ENCODE measurements at places on chromosomes 3 and 15.

- no peak for DNase-seq
Observed at GRCh38 chr3:140096037-140096436, 161.1 kb downstream of the CLSTN2 start.

DNA sequence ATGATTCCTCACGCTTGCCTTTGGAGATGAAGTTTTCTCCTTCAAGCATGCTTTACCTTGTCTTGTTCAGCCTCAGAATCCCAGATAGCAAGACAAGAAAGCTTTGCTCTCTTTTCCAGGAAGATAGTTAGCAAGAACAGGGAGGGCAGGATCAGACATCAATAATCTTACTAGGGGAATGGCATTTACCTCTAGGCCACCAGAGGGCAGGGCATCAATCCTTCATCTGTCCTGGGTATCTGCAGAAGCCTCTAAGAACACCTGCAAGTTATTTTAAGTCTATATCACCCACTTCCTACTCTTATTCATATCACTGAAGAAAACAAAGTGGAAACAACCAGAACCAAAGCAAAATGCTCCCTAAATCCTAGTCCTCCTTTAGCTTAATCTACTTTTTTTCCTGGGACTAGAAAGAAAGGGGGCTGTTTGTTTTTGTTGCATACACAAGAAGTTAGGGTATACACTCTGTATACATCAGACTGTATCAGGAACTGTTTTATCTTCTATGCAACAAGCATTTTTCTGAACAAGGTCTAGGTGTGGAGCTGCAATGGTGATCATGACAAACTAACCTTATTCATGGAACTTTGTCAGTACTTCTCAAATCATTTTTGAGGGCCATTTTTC, 862.5 kb downstream of the CADM2 start:
- no peak for DNase-seq

- DNase-seq = no peak
Observed at GRCh38 chr3:173744479-173744878, 346.9 kb downstream of the NLGN1 start.

DNA sequence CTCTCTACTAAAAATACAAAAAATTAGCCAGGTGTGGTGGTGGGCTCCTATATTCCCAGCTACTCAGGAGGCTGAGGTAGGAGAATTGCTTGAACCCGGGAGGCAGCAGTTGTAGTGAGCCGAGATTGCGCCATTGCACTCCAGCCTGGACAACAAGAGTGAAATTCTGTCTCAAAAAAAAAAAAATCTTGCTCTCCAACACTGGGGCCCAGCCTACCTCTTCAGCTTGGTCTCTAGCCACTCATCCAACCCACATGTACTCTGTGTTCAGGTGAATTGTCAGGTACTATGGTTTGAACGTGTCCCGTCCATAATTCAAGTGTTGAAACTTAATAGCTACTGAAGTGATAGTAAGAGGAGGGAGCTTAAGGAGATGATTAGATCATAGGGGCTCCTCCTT, 22.4 kb upstream of the RAB7A start:
- no peak for DNase-seq

GRCh38 chr3:36864180-36865053, 80.4 kb downstream of the TRANK1 start:
- no peak for DNase-seq

DNA sequence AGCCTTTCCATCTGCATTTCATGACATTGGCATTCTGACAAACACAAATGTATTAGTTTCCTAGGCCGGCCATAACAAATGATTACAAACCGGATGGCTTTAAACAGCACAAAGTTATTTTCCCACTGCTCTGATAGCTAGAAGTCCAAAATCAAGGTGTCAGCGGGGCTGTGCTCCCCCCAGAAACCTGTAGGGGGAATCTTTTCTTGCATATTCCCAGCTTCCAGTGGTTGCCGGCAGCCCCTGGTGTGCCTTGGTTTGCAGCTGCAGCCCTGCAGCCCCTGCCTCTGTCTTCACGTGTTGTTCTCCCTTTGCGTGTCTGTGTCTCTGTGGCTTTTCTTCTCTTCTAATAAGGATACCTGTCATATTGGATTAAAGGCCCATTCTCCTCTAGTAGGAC, 79.0 kb upstream of the CDV3 start:
- DNase-seq = no peak

DNA sequence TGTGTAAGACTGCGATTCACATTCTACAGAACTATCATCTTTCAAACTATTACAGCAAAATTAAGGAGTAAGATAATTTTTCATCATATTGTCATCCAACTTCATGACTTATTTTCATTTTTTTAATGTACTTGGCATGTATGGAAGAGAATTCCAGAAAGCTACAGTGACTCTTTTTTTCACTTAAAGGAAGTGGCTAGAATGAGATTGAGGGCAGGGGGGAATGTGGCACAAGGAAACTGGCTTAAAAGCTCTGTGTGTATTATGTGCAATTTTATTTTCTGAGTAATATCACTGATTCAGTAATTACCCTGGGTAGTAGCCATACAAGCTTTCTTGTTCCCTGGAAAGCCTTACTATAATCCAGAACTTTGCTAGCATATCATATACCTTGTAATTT, 94.6 kb downstream of the FILIP1L start:
- no peak for DNase-seq

DNA sequence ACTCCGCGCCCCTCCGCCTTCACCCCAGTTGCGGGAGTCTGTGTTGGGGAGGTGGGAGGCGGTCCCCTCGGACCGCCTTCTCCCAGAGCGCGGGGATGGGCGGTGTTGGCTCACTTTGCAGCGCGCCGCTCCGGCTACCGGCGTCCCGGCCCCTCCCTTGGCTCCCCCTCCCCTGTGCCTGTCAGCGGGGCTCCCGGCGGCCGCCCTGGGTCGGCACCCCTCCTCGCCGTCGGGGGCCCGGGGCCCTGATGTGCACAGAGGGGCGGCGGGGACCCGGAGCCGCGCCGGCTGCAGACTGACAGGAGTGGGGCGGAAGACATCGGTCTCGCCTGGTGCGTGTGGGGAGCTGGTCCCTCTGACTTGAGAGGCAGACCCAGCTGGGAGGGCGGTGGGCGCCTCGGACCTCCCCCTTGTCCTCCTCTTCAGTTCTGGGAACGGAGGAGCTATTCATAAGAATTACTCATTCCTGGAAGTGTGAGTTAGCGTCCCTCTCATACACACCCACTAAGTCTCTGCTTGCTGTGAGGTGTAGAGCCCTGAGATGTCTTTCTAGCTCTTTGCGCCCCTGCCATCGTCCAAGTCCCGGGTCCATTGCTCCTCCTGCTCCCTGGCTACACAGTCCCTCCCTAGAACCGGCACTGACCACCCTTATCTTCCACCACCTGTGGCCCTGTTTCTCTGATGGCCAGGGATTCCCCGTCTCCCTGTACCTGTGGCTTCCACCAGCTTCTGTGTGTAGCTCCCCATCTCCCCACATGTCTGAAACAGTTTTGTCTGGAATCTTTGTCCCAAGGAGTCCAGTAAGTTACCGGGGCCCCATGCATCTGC, 42.3 kb upstream of the ROPN1 start:
- DNase-seq = no peak

DNA sequence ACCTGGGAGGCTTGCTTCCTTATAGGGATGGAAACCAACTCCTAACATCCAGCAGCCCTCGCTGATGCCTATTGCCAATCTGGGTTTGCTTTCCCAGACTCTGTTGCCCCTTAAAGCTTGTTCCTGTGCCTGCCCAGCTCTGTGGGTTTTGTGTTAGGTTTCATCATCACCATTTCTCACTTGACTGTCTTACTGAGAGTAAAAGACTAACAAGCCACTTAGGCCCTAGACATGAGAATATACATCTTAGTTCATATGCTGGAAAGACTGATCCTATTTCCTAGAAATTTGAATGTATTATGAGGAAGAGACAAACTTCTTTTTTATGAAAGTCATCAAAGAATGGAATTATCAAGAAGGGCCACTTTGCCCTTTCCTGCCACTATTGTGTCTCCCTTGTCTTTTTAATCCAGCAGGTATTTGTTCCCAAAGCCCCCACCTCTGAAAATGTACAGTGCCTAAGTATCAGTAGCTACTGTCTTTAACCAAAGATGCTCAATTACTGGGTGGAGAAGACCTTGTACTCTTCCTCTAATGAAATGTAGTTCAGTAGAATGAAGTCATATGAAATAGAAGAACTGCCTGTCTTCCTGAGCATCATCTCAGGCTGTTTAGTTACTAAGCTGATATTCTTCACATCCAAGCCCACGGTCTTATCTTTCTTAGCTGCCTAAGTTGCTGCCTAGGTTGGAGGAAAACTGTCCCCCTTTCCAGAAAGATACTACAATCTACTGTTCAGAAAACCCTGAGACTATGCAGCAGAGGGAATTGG, 59.8 kb upstream of the ZPLD1 start:
- no peak for DNase-seq

DNA sequence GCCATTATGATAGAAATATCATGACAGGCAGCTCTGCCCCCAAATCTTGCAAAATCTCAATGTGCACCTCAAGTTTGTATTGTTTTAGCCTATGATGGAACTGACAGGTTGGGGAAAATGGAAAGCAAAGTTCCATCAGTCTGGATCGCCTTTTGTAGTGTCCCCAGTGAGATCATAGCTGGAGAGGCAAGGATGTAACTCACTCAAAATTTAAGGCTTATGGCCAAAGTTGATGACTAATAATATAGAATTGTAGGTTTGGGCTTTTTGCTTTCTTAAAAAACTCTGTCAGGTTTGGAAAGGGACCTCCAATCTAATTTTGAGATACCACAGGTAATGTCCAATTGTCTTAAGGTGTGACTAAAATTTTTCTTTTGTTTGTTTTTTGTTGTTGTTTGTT, 1.4 kb upstream of the ACP3 start:
- no peak for DNase-seq

- DNase-seq = no peak
Observed at GRCh38 chr3:40583691-40584090, 58.9 kb downstream of the ZNF621 start.

- no peak for DNase-seq
Observed at GRCh38 chr3:127738192-127738840, 65.6 kb downstream of the ABTB1 start.

DNA sequence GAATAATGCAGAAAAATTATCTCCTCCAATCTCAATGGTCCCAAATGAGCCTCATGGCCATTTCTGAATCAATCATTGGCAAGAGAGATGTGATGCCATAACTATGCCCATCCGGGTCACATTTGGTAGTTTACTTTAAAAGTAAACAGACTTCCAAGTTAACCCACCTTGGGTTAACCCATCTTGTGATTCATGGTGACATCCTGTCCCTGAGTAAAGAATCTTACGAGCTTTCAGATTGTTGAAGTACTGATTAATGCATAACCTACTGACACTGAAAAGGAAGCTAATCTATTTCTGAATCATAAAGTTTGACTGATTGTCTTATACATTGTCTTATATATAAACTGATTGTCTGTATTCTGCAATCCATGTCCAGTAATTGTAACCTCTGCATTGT, 467.2 kb upstream of the AGTR1 start:
- DNase-seq = no peak

DNA sequence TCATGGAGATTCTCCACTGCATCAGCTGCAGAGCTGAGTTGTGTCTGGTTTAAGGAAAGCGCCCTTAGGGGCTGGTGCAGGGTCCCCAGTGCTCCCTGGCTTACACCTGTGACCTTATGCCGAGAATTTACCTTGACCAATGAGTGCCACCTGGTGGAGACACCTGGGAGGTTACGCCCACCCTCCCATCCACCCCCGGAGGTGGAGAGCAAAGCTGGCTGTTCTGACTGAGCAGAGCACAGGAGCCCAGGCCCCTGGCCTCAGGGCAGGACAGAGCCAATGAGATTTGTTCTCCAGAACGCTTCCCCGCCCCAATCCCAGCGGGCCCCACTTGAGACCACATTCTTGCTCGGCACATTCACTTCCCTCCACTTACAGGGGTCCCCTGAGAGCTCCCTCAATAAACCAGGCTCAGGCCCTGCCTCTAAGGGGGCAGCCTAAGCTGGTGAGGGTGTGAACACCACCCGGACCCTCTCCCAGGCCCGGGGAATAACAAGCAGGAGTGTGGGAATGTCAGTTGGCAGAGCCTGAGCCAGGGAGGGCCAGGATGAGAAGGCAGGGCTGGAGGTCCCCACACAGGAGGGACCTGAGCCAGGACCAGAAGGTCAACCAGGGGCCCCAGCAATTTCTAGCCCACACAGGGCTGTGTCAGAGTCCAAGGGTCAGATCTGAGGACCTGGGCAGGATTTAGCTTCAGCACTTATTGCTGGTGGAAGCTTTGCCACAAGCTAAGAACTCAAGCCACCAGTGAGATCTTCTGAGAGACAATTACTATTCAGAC, 117.1 kb downstream of the TPRA1 start:
- no peak for DNase-seq

- no peak for DNase-seq
Observed at GRCh38 chr3:18258492-18258891, 166.6 kb downstream of the SATB1 start.

DNA sequence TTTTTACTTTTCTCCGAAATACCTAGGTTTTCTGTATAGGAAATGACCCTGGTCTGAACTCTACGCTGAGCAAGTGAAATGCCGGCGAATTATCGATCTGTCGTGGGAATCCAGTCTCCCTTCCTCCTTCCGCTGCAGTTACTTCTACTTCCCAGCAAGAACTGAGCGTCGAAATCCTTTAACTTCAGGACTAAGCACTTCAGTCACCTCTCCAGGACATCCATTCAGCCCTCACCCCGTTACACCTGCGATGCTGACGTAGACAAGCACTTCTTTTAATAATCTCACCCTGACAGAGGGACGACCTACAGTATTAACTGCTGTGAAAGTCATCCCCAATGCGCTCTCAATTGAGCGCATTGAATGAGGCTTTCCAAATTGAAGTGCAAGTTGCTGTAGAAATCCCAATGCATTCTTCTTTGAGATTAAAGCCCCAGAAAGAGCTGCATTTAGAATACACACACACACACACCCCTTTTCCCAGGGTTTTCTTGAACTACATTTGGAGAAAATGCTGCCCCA, 1.3 kb downstream of the TOP2B start:
- peak; percentile 38 for DNase-seq

DNA sequence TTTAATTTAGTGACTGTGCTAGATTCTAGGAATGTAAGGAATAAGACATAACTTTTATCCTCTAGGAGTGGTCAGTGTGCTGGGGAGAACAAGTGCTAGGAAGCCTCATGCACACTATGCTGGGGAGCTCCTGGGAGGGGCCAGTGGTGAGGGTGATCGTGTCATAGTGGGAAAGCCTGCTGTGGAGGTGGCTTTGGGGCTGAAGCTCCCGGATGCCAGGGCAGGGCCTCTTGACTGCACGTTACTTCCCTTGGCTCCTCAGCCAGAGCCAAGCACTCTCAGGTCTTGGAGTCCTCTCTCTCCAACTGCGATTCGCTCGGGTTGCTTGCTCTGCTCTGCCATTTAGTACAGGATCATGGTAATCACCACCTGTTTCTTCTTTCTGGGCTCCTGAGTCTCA, 33.6 kb downstream of the SQOR start:
- DNase-seq = no peak

- DNase-seq = no peak
Observed at GRCh38 chr15:85707519-85708338, 87.0 kb downstream of the KLHL25 start.

GRCh38 chr15:52505151-52505550, 23.5 kb downstream of the MYO5A start:
- no peak for DNase-seq

- DNase-seq = no peak
Observed at GRCh38 chr15:46955576-46955975, 761.7 kb upstream of the SEMA6D start.

All from central memory CD4-positive, alpha-beta T cell (primary cell).